ENCODE measurements at places on chromosomes 3 and 15.

DNA sequence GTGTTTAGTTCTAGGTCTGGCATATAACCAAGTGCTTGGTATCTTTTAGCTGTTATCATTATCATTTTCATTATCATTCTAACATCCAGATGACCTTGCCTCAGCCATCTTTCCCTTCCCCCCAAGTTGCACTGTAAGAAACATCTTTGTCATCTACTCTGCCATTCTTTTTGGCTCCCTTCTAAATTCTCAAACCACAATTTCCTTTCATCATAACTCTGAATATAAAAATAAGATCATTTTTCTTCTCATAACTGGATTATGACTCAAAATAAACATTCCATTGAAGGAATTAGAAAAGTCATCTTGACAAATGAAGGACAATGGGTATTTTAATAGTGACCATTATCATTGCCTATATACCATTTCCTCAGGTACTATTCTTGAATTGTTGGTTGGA is 786.2 kb downstream of the AGBL1 start:
- DNase-seq, result no peak

GRCh38 chr15:33534642-33535041 is 223.9 kb downstream of the RYR3 start:
- no peak for DNase-seq

- no peak for DNase-seq
Measured at GRCh38 chr3:172379372-172379771, 68.9 kb downstream of the GHSR start.

- peak; percentile 15 for DNase-seq
Measured at GRCh38 chr15:76812381-76812780, 92.8 kb downstream of the SCAPER start.

DNA sequence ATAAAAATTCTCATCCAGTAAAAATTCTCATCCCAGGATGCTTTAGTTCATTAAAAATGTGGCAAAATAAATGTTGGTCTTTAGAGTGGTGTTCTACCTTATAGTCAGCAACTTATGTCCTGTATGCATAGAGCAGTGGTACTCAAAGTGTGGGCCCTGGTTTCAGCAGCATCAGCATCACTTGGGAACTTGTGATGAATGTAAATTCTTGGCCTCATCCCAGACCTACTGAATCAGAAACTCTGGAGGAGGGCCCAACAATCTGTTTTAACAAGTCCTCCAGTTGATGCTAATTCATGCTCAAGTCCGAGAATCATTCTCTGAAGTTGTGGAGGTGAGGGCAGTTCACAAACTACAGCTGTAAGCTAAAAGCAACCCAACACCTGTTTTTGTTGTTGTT is 307.3 kb upstream of the SATB1 start:
- DNase-seq, result no peak

GRCh38 chr3:58507356-58508078 is 15.6 kb downstream of the KCTD6 start:
- DNase-seq, result no peak

DNA sequence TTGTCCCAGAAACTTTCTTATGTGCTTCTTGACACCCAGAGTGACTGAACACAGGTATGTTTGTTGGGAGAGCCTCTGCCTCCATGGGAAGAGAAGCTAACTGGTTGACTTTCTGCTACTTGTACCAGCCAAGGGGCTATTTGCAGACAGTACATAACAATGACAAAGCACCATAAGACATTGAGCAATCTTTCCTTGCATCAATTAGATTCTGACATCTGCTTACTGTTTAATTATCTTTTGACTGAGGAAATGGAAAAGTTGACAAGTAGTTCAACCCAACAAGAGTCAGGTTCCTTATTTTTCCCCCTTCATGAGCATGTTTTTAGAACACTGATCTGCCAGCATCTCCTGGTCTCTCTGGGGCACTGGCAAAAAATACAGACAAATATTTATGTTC is 157.7 kb downstream of the RPLP1 start:
- no peak for DNase-seq

DNA sequence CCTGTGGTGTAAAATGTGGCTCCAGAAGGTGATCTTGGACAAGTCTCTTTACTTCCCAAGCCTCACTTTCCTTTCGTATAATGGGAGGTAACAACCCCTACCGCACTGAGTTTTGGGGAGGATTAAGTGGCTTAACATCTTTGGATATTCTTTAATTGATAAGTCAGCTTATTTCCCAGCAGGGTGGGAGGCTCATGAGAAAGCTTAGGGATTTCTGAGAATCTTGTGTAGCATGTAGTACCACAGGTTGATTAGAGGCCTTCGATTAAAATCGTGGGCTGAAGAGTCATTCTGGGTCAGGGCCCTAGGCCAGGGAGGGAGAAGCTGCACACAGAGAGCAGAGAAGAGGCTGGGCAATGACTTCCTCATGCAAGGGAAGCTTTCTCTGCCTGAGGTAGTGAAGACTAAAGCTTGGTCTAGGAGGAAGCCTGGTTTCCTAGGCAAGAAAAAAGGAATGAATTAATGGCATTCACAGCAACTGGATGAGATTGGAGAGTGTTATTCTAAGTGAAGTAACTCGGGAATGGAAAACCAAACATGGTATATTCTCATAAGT is 1.5 kb upstream of the NMNAT3 start:
- no peak for DNase-seq

- no peak for DNase-seq
Measured at GRCh38 chr15:73930790-73931281, 4.6 kb downstream of the LOXL1 start.

DNA sequence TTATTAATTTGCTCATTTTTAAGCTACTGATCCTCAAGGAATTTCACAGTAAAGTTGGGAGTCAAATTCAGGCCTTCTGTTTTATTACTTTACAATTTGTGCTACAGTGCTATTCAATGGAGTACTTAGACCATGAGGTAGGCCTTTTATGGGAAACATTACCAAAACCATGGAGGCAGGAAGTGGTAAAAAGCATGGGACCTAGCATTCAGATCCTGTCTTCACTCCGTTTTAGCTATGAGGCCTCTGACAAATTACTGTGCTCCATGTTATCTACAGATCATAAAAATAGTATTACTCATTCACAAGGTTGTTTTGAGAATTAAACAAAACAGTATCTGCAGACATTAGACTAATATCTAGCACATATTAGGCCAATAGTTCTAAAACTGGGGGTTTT is 140.6 kb upstream of the SLITRK3 start:
- DNase-seq, result peak; percentile 37

GRCh38 chr15:74988007-74988800 is 7.2 kb upstream of the SCAMP5 start:
- peak; percentile 59 for DNase-seq

DNA sequence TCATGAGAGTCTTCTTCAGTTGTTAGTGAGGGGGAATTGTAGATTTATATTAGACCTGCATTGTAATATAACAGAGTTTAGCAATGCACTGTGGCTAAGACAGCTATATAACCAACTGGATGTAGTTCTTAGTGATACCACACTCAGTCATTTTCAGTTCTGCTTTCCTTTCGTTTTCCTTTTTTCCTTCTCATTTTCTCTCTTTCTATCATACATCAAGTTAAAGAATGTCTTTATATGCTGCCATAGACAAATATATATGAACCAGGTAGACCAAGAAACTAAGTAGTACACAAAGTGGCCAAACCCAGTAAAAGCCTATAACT is 43.7 kb upstream of the CD47 start:
- DNase-seq, result no peak

DNA sequence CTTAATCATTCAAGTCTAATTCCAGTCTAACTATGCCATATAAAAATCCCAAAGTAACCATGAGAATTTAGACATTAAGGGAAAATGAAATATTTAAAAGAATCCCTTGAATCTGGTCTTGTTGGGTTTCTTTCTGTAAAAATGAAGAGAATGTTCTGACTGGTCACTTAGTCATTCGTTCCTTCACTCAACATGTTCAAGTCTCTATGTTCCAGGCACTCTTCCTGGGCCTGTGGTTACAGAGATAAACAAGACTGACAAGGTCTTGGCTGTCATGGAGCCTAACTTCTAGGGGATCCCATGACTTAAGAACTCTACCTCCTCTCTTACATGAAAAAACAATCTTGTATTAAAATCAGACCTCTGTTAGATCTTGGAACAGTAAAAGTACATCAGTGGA is 638.6 kb upstream of the TBL1XR1 start:
- no peak for DNase-seq

DNA sequence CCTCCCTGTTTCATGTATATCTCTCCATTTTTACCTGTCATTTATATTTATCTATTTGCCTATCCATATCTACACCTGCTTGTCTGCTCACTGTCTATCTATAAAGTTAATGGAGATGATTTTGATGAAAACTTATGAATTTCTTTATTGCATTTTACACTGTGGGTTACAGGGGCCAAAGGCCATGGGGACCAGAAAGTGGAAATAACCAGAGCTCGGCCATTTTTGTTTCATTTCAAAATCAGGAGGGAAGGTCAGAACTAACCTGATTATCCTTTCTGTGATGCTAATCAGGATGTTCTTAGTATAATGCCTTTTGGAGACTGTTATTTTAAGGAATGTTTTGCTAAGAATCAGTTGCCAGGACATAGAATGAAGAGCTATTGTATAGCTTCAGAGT is 147.2 kb downstream of the LPP start:
- DNase-seq, result no peak
